T-cell (primary cell): ENCODE measurements at places on chromosomes 6 and 20. TPM values are rescaled to one million over a fixed set of nuclear protein-coding genes. Genes with fewer than 3 reads are reported as not detected.

GRCh38 chr6:18166312-18167036 lies 11.3 kb downstream of the KDM1B start:
- no peak for DNase-seq

DNA sequence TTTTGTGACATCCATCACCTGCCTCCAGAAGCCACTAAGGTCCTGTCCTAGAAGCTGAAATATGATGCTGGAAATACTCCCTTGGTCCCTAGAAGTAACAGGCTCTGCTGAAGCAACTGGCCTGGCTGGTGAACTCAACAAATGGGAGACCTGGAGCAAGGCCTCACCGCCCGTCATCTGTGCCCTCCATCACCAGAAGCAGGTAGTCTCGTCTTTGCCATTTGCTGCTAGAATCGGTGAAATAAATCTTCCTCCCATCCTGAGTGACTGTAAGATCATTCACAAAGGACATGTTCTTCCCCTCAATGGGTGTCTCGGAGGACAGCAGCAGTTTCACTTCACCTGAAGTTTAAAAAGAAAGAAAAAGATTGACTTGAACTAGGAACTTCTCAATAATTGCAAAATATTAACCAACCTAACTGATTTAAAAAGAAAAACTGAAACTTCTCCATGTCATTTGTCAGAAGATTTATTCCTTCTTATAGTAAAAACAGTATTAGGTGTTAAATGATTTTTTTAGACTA lies 21.0 kb downstream of the CST7 start:
- DNase-seq = no peak

DNA sequence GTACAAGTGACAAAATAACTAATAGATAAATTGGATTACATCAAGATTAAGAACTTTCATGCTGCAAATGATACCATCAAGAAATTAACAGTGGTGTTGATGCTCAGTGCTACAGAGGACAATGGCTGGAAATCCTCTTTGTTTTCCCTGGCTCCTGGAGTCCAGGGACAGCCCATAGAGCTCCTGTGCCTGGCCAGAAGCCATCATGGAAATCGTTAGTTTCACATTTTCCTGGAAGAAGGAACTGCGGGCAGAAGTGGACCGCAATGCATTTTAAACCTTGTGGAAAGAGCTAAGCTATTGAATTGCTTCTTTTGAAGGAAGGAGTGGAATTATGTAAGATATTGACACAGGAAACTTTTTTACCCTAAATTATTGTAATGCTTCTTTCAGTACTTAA lies 276.0 kb downstream of the GJA1 start:
- DNase-seq = no peak

CYP24A1 gene
- 0.79 TPM for total RNA-seq

APCDD1L gene
- not detected for total RNA-seq

- peak; percentile 69 for DNase-seq
These were observed 26.5 kb upstream of the ZBTB22 start for GRCh38 chr6:33343953-33344611.

GRCh38 chr6:74570044-74570443 lies 635.8 kb downstream of the COL12A1 start:
- no peak for DNase-seq
